ENCODE measurements at places on chromosomes 7 and 10.

GRCh38 chr7:127317447-127317961, 64.8 kb upstream of the GRM8 start:
- H3K36me3 ChIP-seq, result no peaks in the 10 kb centered on the region
- H3K27ac ChIP-seq, result no peak overlapping the region
- H3K4me3 ChIP-seq, result no peak overlapping the region
- no peaks in the 10 kb centered on the region for H3K4me1 ChIP-seq

DNA sequence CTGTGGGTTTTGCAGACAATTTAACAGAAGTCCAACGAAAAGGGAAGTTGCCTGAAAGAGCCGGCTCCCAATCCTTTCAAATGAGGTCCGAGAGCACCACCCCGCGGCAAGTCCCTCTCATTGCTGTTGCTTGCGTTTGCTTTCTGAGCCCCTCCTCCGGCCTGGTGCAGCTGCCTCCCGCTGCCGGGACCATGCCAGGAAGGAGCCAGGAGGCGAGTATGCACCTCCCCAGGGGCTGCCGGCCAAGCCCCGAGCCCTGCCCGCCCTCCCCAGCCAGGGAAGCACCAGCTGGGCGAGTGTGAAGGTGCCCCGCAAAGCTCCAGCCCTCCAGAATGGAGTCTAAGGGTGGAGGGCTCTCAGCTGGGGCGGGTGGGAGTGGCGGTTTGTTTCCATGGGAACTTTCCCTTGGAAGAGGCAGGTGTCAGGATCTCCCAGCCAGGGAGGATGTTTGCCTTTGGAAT, 25.8 kb upstream of the PPP2R2D start:
- no peaks in the 10 kb centered on the region for H3K27me3 ChIP-seq
- no peaks in the 10 kb centered on the region for H3K36me3 ChIP-seq

- no peaks in the 10 kb centered on the region for H3K27me3 ChIP-seq
- H3K36me3 ChIP-seq, result no peaks in the 10 kb centered on the region
- H3K4me1 ChIP-seq, result no peaks in the 10 kb centered on the region
- H3K27ac ChIP-seq, result no peak overlapping the region
- no peak overlapping the region for H3K4me3 ChIP-seq
Observed at GRCh38 chr7:122068999-122069398, 75.0 kb downstream of the AASS start.

GRCh38 chr10:79328737-79329504, 18.3 kb upstream of the PPIF start:
- H3K27ac ChIP-seq, result no peak overlapping the region
- H3K36me3 ChIP-seq, result no peaks in the 10 kb centered on the region
- H3K4me1 ChIP-seq, result peaks cover 2% of the 10 kb centered on the region

GRCh38 chr10:3074145-3074665, 6.9 kb downstream of the PFKP start:
- no peak overlapping the region for H3K27ac ChIP-seq
- DNase-seq, result peak; percentile 71
- peaks cover 11% of the 10 kb centered on the region for H3K4me1 ChIP-seq
- H3K27me3 ChIP-seq, result no peaks in the 10 kb centered on the region

GRCh38 chr7:31744294-31744874, 57.4 kb downstream of the PPP1R17 start:
- H3K36me3 ChIP-seq, result no peaks in the 10 kb centered on the region
- H3K4me3 ChIP-seq, result no peak overlapping the region
- no peaks in the 10 kb centered on the region for H3K4me1 ChIP-seq
- no peaks in the 10 kb centered on the region for H3K27me3 ChIP-seq

GRCh38 chr7:132422502-132423111, 153.7 kb downstream of the PLXNA4 start:
- no peaks in the 10 kb centered on the region for H3K27me3 ChIP-seq
- no peaks in the 10 kb centered on the region for H3K36me3 ChIP-seq
- H3K4me3 ChIP-seq, result no peak overlapping the region
- peaks cover 17% of the 10 kb centered on the region for H3K4me1 ChIP-seq

DNA sequence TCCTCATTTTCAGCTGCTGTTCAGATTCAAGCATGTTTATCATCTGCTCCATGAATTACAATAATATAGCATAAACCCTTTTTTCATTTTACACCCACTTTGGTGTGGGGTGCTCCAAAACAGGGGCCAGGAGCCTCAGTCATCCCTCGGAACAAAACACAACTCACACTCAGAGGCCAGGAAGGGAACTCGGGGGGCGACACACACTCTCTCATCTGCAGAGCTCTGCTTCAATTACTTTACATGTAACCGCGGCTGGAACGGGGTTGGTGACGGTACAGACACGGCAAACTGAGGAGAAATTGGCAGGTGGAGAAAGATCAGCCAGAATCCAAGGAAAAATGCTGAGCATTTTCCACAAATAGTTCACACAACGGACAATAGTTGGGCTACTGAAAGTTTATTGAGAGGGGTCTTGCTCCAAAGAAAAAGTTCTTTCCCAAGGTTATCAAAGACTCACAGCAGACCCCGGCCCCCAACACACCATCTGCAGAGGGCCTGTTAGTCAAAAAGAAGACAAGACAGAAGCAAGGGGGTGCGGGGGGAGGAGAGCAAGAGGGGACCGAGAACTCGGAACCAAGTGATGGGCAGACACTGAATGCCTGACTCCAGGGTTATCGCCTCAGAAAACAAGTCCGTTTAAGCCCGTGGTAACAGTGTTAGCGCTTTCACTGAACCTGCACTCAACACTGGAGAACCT, 20.5 kb downstream of the DIP2C start:
- no peaks in the 10 kb centered on the region for H3K4me1 ChIP-seq
- H3K4me3 ChIP-seq, result no peak overlapping the region
- no peaks in the 10 kb centered on the region for H3K36me3 ChIP-seq
- DNase-seq, result no peak

DNA sequence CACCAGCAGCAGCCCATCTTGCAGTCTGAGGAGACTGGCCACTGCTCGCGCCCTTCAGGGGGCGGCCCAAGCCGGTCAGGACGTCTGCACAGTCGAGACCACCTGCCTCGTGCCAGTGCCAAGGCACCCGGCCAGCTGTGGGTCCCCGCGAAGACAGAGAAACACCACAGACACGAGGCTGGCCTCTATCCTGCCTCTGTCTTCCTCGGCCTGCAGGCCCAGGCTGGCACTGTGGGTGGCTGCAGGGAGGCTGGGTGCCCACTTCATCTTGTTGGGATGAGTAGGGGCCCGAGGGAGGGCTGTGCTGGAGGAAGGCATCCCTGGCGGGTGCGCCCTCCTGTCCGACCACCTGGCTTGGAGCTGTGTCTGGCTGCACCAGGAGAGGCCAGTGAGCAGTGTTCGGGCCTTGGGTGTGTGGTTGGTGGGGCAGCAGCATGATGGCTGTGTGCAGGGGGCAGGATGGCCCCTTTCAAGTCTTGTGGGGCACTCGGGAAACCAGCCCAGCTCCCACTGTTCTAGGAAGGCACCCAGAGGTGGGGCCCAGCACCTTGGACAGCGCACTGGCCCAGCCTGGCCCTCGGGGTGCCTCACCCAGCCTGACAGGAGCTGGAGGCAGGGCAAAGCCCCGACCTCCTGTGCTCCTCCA, 7.3 kb downstream of the DPYSL4 start:
- DNase-seq, result no peak
- no peak overlapping the region for H3K27ac ChIP-seq
- H3K4me3 ChIP-seq, result no peak overlapping the region
- H3K36me3 ChIP-seq, result no peaks in the 10 kb centered on the region

DNA sequence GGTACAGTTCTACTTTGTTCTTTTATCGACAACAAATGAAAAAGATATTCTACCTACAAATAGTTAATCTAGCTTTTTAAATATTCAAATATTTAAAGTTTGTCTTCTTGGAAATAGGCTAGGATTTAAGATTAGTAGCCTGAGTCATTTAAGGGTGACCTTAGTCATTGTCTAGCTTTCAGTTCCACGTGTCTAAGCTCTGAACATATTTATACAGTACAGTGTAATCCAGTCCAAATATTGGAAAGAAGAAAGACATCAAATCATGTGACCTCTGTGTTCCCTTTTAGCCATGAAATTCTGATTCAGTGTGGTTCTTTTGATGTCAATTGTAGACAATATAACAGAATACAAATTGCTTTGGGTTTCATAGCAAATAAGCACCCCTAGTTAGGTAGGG, 121.1 kb downstream of the MALRD1 start:
- H3K4me1 ChIP-seq, result no peaks in the 10 kb centered on the region
- no peak overlapping the region for H3K27ac ChIP-seq
- peak; percentile 65 for DNase-seq
- no peaks in the 10 kb centered on the region for H3K36me3 ChIP-seq

GRCh38 chr10:74485283-74485682, 334.3 kb downstream of the ADK start:
- no peaks in the 10 kb centered on the region for H3K36me3 ChIP-seq
- H3K4me1 ChIP-seq, result no peaks in the 10 kb centered on the region
- no peak for DNase-seq
- no peaks in the 10 kb centered on the region for H3K27me3 ChIP-seq

- H3K27ac ChIP-seq, result no peak overlapping the region
- no peak for DNase-seq
- no peaks in the 10 kb centered on the region for H3K36me3 ChIP-seq
- no peaks in the 10 kb centered on the region for H3K27me3 ChIP-seq
- H3K4me1 ChIP-seq, result no peaks in the 10 kb centered on the region
- no peak overlapping the region for H3K4me3 ChIP-seq
Observed at GRCh38 chr7:52992479-52993162, 42.8 kb upstream of the POM121L12 start.

DNA sequence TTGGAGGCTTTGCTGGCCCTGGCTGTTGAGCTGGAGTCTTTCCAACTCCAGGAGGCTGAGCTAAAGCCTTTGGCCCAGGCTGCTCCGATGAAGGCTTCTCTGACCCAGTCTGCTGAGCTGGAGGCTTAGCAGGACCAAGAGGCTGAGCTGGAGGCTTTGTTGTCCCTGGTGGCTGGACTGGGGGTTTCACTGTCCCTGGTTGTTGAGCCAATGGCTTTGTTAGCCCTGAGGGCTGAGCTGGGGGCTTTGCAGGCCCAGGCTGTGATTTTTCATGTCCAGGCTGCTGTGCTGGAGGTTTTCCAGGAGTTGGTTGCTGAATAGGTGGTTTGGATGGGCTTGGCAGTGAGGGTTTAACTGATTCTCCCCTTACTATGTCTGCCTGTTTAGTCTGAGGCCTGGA, 7.3 kb downstream of the PCLO start:
- H3K4me1 ChIP-seq, result no peaks in the 10 kb centered on the region
- H3K27ac ChIP-seq, result no peak overlapping the region
- no peaks in the 10 kb centered on the region for H3K36me3 ChIP-seq
- no peaks in the 10 kb centered on the region for H3K27me3 ChIP-seq
- no peak for DNase-seq
- H3K4me3 ChIP-seq, result no peak overlapping the region

- no peaks in the 10 kb centered on the region for H3K4me1 ChIP-seq
- H3K4me3 ChIP-seq, result no peak overlapping the region
- no peak for DNase-seq
- no peak overlapping the region for H3K27ac ChIP-seq
- no peaks in the 10 kb centered on the region for H3K27me3 ChIP-seq
Observed at GRCh38 chr10:129881641-129882040, 82.4 kb downstream of the EBF3 start.

DNA sequence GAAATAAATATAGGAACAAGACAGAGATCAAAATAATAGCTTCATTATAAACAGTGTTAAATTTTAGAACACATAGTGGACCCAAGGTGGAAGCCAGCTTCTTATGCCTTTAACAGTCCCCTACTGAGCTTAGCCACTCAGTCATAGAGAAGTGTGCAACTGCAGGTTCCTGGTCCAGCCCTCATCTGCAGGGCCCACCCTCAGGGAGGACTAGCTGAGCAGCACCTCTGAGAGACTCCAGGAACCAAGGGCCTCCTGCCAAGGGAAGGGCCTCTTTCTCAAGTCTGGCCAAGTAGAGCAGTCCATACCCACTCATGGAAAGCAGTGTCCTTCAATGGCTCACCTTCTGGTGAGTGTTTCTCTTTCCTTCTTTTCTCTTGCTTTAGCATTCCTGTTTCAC, 173.7 kb upstream of the PRPS1L1 start:
- DNase-seq, result no peak
- H3K4me1 ChIP-seq, result no peaks in the 10 kb centered on the region
- H3K4me3 ChIP-seq, result no peak overlapping the region
- no peaks in the 10 kb centered on the region for H3K27me3 ChIP-seq

DNA sequence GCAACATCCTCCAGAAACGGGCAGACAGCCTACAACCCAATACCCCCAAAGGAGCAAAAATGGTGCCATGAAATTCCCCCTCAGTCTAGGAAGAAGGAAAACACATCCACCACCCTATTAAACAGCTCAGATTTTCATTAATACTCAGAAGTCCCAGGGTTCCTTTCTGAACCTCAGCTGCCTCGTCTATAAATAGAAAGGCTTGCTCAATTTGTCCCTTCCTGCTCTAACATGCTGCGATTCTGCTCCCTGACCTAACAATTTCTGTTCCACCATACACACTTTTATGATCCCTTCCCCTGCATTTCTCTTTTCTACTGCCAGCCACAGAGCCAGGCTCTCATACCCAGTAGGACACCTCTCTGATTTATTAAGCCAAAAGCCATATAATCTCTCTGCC, 68.1 kb downstream of the MTERF1 start:
- H3K27ac ChIP-seq, result no peak overlapping the region
- no peaks in the 10 kb centered on the region for H3K36me3 ChIP-seq

DNA sequence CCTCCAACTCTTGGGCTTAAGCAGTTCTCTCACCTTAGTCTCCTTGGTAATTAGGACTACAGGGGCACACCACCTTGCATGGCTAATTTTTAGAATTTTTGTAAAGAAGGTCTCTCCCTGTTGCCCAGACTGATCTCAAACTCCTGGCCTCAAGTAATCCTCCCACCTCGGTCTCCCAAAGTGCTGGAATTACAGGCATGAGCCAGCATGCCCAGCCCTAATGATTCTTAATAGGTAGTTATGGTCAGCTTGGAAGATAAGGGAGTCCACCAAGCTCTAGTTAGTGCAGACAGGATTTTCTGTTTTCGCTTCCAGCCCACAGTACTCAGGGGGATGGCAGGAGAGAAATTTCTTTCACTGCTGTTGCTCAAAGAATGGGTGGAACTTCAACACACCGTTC, 127.9 kb upstream of the PLXDC2 start:
- DNase-seq, result no peak
- H3K4me1 ChIP-seq, result no peaks in the 10 kb centered on the region

- no peaks in the 10 kb centered on the region for H3K4me1 ChIP-seq
- no peak overlapping the region for H3K4me3 ChIP-seq
- H3K27me3 ChIP-seq, result no peaks in the 10 kb centered on the region
Observed at GRCh38 chr7:113582471-113582870, 336.3 kb downstream of the PPP1R3A start.

GRCh38 chr7:114087653-114088469, 169.1 kb upstream of the PPP1R3A start:
- H3K36me3 ChIP-seq, result no peaks in the 10 kb centered on the region
- no peak overlapping the region for H3K27ac ChIP-seq
- peak overlapping the region; percentile 28 for H3K4me3 ChIP-seq
- DNase-seq, result peak; percentile 8
- peaks cover 21% of the 10 kb centered on the region for H3K27me3 ChIP-seq
- no peaks in the 10 kb centered on the region for H3K4me1 ChIP-seq

GRCh38 chr7:70659263-70659662, 472.7 kb upstream of the GALNT17 start:
- no peak overlapping the region for H3K4me3 ChIP-seq
- no peaks in the 10 kb centered on the region for H3K36me3 ChIP-seq
- no peaks in the 10 kb centered on the region for H3K4me1 ChIP-seq
- DNase-seq, result no peak
- H3K27me3 ChIP-seq, result no peaks in the 10 kb centered on the region
- no peak overlapping the region for H3K27ac ChIP-seq

- H3K27ac ChIP-seq, result no peak overlapping the region
- DNase-seq, result no peak
- H3K4me3 ChIP-seq, result no peak overlapping the region
Observed at GRCh38 chr7:140236626-140237025, 59.8 kb upstream of the KDM7A start.

GRCh38 chr10:54613162-54613561, 187.9 kb downstream of the PCDH15 start:
- no peaks in the 10 kb centered on the region for H3K27me3 ChIP-seq
- no peak overlapping the region for H3K4me3 ChIP-seq
- peak; percentile 29 for DNase-seq
- no peaks in the 10 kb centered on the region for H3K4me1 ChIP-seq

- H3K36me3 ChIP-seq, result no peaks in the 10 kb centered on the region
- H3K27me3 ChIP-seq, result peaks cover 7% of the 10 kb centered on the region
- DNase-seq, result no peak
Observed at GRCh38 chr10:75944061-75944460, 512.6 kb downstream of the LRMDA start.
